Kidney epithelial cell (primary cell): ENCODE measurements at places on chromosomes 5 and 9.

DNA sequence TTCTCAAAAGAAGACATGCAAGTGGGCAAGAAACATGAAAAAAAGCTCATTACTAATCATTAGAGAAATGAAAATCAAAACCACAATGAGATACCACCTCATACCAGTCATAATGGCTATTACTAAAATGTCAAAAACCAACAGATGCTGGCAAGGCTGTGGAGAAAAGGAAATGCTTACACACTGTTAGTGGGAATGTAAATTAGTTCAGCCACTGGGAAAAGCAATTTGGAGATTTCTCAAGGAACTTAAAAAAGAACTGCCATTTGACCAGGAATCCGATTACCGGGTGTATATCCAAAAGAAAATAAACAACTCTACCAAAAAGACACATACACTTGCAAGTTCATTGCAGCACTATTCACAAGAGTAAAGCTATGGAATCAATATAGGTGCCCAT lies 595.4 kb upstream of the RIOK2 start:
- DNase-seq: no peak

DNA sequence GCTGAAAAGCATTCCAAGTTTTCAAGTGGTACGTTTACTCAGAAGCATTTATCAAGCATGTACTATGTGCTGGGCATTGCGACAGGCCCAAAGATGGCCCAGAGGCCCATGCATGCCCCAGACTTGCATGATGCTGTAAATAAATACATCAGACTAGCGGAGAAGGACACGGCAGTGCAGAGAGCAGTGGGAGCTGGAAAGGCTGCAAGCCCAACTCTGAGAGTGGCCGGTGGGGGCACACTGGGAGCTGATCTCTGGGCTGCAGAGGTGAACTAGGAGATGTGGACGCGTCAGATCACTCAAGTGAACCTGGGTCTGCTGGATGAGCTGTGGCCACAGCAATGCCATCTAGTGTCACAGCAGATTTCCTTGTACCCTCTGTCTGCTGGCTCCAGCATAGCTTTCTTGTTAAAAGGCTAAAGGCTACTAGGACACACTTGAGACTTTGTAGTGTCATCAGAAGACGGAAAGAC lies 246.9 kb downstream of the FANCC start:
- no peak for DNase-seq

DNA sequence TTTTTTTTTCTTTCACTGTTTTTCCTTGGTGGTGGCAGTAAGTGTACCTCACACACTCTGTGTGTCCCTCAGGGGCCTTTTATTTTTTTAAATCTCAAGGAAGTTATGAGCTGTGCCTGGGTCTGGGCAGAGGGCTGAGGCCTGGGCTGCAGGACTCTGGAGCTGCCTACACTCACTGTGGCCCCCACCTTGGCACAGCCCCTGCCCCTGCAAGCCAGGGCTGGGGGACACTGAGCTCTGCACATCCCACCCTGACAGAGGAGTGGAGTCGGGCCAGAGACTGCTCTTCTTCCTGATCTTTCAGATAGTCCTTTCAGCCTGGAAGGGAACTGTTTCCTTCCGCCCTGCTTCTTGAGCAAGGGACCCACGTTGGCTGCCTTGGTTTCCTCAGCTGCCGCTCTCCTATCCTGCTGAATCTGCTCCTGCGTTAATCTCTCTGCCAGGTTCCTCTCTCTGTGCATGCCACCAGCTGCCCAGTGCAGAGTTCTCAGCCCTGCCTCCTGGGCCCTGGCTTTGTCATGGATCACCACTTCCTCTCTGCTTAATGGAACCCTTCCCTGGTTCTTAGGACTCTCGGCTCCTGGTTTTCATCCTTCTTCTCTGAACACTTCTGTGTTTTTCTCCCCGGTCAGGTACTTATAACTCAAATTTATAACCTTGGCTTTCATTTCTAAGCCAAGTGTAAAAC lies 502.3 kb downstream of the DIRAS2 start:
- no peak for DNase-seq

GRCh38 chr5:60131504-60131903 lies 238.0 kb upstream of the PDE4D start:
- no peak for DNase-seq

DNA sequence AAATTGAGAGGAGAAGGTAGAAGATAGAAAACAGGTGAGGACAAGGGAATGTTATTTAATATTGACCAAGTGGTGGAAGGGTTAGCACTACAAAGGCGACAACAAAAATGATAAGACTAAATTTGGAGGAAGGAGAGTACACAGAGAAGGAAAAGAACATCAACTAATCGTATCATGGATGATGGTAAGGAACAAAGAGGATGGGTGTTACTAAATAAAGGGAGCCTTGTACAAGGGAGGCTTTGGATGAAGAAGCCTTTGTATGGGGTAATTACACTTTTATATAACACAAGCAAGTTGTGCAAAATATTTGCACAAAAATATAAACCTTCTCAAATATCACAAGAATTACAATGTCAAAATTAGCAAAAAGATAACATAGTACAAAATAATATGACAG lies 125.7 kb downstream of the ZNF608 start:
- no peak for DNase-seq

- DNase-seq: no peak
Observed at GRCh38 chr9:99362321-99362720, 140.2 kb downstream of the SEC61B start.

DNA sequence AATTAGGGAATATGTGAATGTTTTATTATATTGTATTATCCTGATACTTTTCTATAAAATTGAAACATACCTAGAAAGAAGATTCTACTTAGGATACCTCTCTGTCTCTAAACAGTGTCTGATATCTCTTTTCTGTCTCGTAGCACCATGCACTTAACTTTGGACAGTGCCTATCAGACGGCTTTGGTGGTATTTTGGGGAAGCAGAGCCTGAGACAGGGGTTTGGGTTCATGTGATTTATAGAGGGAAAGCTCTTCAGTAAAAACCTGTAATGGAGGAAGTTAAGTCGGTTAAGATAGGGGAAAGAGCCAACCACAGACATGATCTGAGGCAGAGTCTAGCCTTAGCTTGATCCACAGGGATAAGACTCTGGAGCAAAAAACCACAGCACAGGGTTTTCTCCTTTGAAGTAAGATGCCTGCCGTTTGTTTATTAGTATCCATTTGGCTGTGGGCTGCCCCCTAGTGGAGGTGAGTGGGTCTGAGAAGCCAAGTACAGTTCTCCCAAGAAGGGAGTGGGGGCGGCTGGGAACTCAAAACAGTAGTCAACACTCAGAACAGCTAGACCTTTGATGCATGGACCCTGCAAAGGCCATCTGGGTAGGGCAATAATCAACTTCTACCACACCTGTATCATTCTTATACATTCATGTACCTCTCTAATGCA lies 141.2 kb upstream of the ASTN2 start:
- no peak for DNase-seq

GRCh38 chr5:177098470-177099141 lies 11.9 kb downstream of the FGFR4 start:
- no peak for DNase-seq

DNA sequence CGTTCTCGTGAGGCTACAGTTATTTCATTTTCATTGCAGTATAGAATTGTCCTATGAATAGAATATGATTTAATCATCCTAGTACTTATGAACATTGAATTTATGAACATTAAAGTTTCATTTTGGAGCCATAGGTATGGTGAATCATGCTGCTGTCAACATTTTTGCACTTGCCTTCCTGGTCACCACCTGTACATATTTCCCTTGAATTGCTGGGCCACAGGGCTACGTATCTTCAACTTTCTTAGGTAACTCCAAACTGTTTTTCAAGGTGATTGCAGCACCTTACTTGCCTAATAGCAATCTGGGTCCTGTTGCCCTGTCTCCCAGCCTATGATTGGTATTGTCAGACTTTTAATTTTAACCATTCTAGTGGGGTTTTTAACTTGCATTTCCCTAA lies 6.5 kb upstream of the RNF145 start:
- no peak for DNase-seq

- peak; percentile 21 for DNase-seq
Observed at GRCh38 chr9:20941174-20941690, 90.2 kb downstream of the HACD4 start.

- DNase-seq: no peak
Observed at GRCh38 chr5:132072070-132072469, 1.5 kb upstream of the CSF2 start.

DNA sequence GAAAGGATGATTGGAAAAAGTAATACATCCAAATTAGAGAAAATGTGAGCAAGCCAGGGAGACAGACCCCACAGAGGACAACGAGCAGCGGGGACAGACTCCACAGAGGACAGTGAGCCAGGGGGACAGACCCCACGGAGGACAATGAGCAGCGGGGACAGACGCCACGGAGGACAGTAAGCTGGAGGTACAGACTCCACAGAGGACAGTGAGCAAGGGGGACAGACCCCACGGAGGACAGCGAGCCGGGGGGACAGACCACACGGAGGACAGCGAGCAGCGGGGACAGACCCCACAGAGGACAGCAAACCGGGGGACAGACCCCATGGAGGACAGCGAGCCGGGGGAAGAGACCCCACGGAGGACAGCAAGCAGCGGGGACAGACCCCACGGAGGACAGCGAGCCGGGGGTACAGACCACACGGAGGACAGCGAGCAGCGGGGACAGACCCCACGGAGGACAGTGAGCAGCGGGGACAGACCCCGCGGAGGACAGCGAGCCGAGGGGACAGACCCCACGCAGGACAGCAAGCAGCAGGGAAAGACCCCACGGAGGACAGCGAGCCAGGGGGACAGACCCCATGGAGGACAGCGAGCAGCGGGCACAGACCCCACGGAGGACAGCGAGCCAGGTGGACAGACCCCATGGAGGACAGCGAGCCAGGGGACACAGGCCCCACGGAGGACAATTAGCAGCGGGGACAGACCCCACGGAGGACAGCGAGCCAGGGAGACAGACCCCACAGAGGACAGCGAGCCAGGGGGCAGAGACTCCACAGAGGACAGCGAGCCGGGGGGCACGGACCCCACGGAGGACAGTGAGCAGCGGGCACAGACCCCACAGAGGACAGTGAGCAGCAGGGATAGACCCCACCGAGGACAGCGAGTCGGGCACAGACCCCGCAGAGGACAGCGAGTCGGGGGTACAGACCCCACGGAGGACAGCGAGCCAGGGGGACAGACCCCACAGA lies 1.9 kb upstream of the ZDHHC11 start:
- no peak for DNase-seq
